ENCODE measurements at places on chromosomes 1 and 21.

- no peak for DNase-seq
These were observed 3.6 kb downstream of the KCNQ4 start for GRCh38 chr1:40786995-40787705.

DNA sequence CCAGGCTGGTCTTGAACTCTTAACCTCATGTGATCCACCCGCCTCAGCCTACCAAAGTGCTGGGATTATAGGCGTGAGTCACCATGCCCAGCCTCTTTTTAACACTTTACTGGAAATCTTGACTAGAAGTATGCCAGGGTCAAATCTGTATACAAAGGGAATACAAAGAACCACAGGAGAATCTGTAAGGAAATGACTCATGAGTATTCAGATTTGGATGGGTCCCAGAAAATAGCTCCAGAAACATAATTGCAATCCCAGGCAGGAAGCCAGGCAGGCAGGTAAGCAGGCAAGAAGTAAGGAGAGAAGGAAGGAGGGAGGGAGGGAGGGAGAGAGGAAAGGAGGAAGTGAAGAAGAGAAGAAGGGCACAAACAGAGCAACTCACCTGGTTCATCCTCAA lies 22.8 kb upstream of the TIAM1 start:
- DNase-seq, result peak; percentile 89

- no peak for DNase-seq
These were observed 175.4 kb upstream of the EDN2 start for GRCh38 chr1:41659903-41660302.

- DNase-seq, result no peak
These were observed 54.7 kb downstream of the RHBG start for GRCh38 chr1:156423422-156424352.

- DNase-seq, result peak; percentile 2
These were observed 34.6 kb upstream of the LHX8 start for GRCh38 chr1:75099581-75099980.

GRCh38 chr1:40757084-40757483 lies 26.5 kb upstream of the KCNQ4 start:
- no peak for DNase-seq

All from fibroblast of mammary gland (primary cell).